ENCODE measurements at places on chromosomes 6 and 20.

- DNase-seq, result no peak
Observed at GRCh38 chr6:154429711-154430110, 73.1 kb upstream of the IPCEF1 start.

- DNase-seq, result no peak
Observed at GRCh38 chr6:46990031-46990644, 52.0 kb downstream of the ADGRF1 start.

DNA sequence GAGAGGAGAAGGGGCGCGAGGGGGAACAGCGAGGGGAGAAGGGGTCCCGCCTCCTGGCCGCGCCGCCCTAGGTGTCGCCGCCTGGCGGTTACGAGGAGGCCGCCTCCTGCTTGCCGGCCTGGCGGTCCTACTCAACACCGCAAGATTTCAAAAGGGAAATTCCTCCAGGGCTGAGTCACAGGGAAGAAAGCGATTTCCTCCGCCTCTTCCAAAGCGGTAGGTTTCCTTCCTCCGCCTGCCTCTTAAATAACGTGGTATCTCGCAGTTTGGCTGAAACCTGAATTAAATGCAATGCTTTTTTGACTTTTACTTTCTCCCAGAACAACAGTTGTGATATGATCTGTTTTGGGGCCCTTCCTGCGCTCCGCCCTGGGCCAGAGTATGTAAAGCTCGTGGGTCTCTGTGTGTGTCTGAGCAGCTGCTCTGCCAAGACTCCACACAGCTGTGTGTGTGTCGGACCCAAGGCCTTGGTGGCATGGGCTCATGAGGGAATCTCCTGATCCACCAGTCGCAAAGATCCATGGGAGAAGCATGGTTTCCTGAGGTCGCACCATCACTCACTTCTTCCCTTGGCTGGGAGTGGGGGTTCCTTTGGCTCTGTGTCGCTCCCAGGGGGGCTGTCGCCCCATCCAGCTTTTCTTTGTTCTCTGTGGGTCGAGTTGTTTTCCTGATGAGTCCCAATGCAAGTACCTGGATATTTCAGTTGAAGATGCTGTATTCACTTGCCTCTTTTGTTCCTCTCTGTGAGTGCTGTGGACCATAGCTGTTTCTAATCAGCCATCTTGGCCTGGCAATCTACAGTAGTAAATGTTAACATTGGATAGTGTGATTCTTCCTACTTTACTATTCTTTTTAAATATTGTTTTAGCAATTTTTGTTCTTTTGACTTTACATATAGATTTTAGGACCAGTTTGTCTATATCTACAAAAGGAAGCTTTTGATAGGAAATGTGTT is 31.6 kb upstream of the NOTCH4 start:
- DNase-seq, result peak; percentile 66

DNA sequence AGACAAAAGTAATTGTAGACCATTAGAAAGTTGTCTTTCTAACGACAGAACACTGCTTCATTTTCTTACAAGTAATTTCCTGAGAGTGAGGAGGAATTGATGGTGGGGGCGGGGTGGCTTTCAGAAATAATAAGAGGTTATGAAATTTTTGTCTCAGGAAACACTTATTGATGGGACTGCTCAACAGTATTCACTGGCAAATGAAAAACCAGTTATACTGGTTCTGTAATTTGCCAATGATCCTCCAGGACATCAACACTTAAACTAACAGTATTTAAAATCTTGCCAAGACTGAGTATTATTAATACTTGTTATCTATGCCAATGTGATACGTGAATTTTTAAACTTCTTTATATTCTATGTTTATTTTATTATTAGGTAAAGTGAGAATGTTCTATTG is 41.8 kb upstream of the FUT9 start:
- DNase-seq, result no peak

DNA sequence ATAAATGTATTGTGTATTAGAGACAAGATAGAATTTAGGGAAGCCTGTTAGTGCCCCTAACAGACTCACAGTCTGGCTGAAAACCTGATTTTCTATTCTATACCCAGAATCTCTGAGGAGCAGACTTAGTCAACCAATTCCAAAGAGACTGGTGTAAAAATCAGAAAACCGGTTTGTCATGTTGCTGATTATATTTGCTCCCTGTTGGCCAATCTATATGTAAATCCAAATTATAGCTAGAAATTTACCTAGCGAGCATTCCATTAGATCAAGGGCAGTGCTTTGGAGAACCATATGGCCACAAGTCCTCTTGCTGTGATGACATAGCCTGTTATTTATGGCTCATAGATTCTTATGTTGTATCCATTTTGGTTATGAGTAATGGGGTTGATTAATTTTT is 4.8 kb downstream of the NFYA start:
- DNase-seq, result no peak

DNA sequence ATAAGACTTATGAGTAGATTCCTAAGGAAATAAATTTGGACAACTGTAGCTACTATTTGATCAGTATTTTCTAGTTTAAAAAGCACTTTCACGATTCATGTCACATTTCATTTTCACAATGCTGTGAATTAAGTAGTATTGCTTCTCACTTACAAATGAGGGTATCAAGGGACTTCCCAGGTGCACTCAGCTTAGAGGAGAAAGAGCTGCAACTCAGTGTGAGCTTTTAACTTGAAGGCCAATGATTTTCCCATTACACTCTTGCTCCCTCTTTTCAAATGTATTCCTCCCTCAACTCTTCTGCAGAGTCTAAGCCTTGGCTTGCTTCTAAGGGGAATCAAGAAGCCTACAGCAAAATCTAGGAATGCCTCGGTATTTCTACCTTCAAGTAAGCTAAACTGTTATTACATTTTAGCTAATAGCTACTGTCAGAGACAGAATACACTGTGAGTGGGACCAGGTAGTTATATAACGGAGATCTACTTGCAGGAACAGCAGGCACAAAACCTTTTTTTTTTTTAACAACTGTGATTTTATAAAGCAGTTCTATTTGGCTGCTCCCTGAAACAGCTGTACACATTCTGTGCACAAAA is 339.0 kb downstream of the SYNE1 start:
- DNase-seq, result no peak

DNA sequence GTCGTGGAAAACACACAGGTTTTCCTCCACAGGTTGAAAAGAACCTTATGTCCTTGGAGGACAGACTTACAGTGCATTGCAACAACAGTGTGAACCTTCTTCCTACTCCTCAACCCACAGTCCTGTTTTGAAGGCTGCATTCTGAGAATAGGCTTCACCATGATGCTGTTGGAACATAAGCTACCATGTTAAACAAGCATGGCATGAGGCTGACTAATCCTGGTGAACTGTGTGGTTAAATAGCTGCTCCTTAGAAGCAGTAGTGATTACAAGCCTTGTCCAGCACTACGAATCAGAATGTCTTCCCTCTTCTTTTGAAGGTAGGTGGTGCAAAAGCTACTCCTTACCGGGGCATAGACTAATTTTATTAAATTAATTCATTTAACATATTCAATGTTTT is 368.5 kb upstream of the EPHA7 start:
- DNase-seq, result no peak

DNA sequence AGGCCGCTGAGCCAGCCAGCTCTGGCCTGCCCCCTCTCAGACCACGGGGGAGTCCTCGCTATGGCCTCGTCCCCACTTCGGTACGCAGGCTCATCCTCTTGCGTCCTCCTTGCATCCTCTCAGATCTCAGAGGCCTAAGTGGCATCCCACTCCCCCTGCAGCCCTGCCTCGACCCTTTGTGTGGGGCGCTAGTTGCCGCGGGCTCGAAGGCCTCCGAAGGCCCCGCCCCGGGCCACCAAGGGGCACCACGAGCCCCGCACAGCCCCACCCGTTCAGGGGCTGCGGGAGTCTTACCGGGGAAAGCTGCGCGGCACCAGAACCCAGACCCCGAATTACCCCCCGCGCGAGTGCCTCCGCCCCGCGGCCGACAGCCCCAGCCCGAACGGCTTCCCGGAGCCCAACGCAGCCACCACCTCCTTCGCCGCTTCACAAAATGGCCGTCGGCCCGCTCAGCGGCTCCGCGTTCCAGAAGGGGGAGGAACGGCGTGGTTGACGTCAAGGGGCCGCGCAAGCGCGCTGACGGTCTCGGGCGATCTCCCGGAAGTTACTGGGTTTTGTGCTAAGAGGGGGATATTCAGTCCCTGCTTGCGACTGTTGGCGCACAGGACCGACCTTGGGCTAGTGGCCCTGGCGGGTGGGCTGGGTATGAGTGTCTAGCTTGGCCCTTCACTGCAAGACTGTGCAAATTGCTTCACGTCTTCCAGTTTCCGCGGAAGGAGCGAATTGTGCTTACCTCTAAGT is at the start of the genes CPNE1 and RBM12:
Gene CPNE1, minus strand, starts transcription at position 435 of the 741 bp plus-strand sequence. CDS start 31,977 bp downstream, outside the sequence.
Gene RBM12, minus strand, starts transcription at position 435 of the 741 bp plus-strand sequence. CDS start 9,578 bp downstream, outside the sequence.
- DNase-seq, result peak; percentile 94

DNA sequence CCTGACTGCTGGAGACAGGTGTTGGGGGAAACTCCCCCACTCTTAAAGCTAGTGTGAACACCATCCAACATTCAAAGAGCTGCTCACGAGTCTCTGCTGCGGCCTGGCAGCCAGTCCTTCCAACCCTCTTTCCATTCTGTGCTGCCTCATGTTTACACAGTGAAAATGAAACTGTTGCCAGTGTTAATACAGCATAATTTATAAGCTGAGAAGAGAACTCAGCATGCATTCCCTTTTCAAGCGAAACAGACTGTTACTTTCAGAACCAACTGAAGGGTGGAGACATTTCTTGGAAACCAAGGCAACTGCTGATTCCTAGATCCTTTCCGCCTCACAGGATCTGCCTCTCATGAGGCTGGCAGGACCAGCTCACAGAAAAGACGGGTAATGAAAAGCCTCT is 533.8 kb upstream of the ID4 start:
- no peak for DNase-seq

DNA sequence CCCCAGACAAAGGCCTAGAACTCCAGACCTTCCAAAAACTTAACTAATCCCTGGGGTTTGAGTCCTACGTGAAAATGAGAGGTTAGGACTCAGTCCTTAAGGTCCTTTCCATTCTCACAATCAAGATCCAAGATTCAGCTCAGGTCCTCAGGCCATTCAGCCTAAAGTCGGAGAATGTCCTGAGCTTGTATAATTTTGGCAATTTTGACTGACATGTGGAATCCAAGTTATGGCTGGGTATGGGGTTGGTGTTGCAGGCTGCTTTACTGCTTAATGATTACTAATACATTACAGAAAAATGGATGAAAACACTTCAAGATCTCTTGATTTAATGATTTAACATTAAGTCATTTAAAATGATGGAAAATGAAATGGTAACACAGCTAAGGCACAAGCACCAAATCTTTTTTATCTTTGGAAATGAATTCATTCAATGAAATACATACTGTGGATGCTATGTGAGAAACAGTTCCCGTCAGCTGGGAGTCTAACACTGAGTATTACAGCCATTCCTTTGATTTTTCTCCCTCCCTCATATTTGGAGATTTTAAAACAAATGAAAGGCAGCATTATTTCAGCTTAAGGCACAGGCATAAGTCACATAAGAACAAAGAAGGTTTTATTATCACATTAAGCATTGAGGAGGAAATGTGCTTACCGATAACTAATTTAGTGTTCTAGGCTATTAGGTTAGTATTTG is 1.3 kb downstream of the ARHGAP18 start:
- DNase-seq, result no peak

- DNase-seq, result no peak
Observed at GRCh38 chr6:146938266-146938665, 266.0 kb upstream of the STXBP5 start.

GRCh38 chr20:23233341-23233740 is 117.2 kb upstream of the NXT1 start:
- no peak for DNase-seq

DNA sequence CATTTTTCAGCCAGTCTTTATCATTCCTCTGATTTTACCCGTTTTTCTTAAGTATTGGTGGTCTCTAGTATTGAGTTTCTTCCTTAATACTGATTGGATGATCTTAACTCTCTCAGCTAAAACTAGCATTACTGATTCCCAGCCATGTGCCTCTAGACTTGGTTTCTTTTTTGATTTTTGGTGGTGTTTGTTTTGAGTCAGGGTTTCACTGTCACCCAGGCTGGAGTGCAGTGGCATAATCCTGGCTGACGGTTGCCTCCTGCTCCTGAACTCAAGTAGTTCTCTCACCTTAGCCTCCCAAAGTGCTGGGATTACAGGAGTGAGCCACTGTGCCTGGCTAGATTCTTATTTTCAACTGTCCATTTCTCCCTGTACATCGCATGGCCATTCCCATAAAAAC is 24.9 kb downstream of the DPPA5 start:
- no peak for DNase-seq

GRCh38 chr6:162907876-162908481 is 180.2 kb downstream of the PACRG start:
- peak; percentile 53 for DNase-seq

DNA sequence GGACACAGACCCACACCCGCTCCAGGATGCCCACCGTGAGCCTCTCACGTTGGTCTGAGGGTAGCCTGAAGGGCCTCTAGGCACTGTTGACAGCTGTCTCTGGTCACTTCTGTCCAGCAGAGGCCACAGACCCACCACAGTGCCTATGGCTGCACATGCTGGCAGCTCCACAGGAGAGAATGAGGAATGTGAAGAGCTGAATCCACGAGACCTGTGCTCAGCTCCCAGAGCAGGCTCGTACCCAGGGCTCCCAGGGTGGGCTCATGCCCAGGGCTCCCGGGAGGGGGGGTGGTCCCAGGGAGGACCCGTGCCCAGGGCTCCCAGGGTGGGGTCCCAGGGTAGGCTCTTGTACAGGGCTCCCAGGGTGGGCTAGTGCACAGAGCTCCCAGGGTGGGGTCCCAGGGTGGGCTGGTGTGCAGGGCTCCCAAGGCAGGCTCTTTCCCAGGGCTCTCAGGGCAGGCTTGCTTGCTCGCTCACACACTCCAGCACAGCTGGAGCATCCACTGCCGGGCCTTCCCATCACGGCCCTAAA is 201.0 kb downstream of the SYNDIG1 start:
- no peak for DNase-seq

DNA sequence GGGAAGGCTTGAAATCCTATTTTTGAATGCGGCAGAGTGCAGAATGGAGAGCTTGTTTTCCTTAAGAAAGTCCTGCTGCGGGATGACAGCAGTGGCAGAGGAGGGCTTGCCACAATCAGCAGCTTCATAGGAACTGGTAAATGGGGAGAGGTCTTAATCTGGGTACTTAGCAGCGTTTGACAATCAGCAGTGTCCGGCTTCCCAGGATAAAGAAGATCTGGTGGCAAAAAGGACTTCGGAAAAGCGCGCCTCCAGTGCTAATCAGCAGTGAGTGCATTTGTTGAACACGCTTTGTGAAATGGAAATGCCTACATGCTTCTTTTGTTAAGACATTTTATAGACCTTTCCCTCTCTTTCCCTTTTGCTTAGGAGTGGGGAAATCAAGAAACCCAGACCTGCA is 735.7 kb downstream of the QKI start:
- DNase-seq, result no peak

- DNase-seq, result no peak
Observed at GRCh38 chr6:87181903-87182302, 26.5 kb downstream of the ZNF292 start.

GRCh38 chr6:32529697-32530430 is at the start of gene HLA-DRB5:
Gene HLA-DRB5 (minus strand): TSS chr6:32530287. CDS start chr6:32530224, 63 bp downstream.
- DNase-seq, result peak; percentile 26
